ENCODE measurements at places on chromosomes 12 and 14.
A peak's percentile ranks its signal among the peaks of the same experiment; 100 is the strongest.

DNA sequence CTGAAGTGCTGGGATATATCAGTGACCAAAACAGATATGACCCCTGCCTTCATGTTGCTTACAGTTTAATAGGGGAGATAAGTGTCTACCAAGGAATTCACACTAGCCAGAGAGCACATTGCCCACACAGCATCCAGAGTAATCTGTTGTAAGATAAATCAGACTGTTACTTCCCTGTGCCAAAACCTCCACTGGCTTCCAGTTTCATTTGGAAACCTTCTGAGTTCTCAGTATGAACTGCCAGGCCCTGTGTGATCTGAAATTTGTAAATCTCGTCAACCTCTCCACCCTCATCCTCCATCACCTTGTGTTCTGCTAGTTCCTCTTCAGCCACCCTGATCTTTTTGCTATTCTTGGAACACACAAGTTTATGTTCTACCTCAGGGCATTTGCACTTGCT, 154.7 kb downstream of the ETV6 start:
- DNase-seq = no peak

GRCh38 chr12:68224613-68225285, 861 bp downstream of the IL26 start:
- DNase-seq = no peak

DNA sequence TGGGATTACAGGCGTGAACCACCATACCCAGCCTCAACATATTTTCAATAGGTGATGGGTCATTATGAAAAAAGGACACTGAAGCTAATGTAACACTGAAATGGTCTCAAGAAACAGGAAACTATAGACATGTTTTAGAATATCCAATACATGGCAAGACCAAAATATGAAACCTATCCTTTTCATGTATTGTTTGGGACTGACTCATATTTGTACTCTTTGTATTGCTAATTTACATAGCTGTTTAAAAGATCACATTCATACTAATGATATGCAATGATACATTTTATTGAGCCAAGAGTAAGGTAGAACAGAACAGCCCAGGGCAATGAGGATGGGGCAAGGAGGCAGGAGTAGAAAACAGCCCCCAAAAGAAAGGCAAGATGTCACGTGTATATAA, 32.6 kb downstream of the RESF1 start:
- DNase-seq = no peak

GRCh38 chr12:107955966-107956643, 173.0 kb upstream of the WSCD2 start:
- no peak for DNase-seq

DNA sequence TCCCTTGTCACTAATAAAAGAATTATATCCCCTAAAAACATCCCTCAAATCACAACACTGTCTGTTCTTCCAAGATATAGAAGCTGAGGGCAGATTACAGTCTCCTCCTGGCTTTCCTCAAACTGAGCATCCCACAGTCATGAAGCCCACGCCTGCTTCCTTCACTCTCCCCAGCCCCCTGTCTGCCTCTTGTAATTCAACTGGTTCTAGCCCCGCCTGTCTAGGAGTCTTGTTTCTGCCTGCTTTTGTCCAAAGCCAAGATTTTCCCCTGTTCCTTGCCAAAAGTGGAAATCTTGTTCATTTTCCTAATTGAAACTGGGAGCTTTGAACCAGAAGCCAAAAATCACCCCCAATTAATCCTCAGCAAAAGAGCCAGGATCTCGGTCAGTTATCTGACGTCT, 35.9 kb upstream of the PWP1 start:
- DNase-seq = no peak

GRCh38 chr14:61190341-61190740, 90.8 kb downstream of the TMEM30B start:
- DNase-seq = no peak

DNA sequence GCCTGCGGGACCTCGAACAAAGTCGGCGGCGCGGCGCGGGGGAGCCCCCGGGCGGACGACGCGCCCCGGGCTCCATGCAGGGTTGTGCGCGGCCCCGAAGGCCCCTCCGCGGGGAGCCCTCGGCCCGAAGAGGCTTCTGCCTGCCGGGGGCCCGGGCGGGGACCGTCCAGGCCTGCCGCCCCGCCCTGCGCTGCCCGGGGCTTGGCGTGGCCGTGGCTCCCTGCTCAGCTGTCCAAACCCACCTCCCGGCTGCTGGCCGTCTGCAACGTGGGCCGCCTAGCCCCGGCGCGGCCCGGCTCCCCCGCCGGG, 670 bp downstream of the DYRK2 start:
- DNase-seq = no peak

DNA sequence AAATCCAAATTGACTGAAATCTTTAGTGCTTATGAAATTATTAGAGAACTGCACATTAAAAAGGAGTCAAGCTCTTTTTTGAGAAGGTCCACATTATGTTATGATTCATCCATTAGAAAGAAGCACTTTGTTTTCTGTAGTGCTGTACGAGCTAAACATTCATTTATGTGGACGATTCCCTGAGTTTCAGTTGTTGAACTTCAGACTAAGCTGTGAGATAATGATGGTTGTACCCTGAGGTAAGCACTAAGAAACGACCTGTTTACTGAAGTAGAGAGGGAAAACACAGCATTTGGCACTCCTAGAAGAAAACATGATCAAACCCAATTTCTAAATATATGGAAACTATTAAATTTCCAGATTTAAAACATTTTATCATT, 67.3 kb upstream of the ATP2B1 start:
- DNase-seq = no peak

- no peak for DNase-seq
Observed at GRCh38 chr12:51323317-51323960, 535 bp downstream of the BIN2 start.

- DNase-seq = no peak
Observed at GRCh38 chr14:65410640-65411039, 1.9 kb upstream of the FUT8 start.

DNA sequence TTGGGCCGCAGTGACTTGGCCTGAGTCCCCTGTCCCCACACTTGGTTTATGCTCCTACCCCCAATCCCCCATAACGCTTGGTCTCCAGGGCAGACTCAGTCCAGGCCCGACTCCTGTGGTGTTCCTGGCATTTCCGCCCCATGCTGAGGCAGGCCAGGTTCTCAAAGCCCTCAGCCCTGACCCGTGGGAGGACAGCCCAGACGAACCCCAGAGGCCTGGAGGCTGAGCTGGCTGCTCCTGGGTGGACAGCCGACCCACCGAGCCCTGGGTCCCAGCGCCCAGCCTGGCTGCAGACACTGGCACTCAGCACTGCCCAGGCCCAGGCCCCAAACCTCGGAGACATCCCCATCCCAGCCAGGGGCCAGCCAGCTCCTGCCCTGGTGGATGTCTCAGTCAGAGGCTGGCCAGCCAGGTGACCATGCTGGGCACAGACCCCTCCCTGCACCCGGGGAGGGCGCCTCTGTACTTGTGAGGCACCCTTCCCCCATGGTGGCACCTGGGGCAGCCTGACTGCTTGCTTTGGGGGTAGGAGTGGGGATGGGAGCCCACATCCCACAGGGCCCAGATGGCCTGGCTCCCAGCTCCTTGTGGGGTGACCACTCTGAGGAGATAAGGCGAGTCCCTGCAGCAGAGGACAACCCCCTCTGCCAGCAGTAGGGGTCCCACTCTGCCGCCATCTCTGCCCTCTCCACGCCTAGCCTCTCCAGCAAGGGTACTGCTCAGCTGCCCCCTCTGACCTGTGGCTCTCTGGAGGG, 1.4 kb downstream of the PLD4 start:
- DNase-seq = peak; percentile 60

GRCh38 chr12:128458301-128458974, 191.5 kb downstream of the TMEM132C start:
- DNase-seq = no peak

DNA sequence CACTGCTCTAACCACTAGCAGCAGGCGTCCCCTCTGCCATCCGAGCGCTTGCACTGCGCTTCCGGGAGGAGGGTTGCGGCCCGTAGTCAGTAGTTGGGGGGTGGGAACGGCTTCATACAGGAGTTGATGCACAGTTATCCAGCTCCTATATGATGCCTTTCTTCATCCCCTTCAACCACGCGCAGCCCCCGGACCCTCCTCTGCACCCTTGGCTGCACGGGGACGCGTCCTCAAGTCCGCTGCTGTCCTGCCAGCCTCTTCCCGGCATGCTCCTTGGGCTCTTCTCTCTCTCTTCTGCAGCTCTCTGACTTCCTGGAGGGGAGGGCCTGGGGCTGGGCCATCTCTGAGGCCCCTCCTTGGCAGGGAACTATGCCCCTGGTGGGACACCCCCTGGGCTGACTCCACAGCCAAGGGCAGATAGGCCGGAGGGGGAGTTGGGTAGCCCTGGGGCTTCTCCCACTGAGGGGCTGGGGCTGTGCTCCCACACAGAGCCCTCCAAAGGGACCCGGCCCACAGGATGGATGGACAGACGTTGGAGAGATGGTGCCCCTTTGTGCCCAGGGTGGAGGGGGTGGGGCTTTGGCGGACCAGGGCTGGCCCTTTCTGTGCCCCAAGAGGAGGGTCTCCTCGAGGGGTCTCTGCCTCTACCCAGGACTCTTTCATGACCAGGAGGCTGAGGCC, 29.0 kb downstream of the RTL1 start:
- no peak for DNase-seq

DNA sequence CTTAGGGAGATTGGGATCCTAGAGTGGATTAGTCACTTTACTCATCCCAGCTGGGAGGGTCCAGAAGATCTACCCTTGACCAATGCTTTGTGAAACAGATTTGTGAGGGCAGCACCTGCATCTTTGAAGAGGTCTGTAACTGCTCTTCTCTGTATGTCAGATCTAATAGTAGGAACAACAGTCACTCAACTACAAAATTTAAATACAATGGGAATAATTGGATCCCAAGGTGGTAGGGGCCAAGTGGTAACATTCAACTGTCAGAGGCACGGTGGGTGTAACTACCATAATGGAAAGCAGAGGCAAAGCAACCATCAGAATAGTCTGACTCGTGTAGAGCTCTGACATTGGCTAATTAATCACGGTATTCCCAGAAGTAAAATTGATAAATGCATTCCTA, 55.8 kb downstream of the ITPR2 start:
- DNase-seq = no peak

DNA sequence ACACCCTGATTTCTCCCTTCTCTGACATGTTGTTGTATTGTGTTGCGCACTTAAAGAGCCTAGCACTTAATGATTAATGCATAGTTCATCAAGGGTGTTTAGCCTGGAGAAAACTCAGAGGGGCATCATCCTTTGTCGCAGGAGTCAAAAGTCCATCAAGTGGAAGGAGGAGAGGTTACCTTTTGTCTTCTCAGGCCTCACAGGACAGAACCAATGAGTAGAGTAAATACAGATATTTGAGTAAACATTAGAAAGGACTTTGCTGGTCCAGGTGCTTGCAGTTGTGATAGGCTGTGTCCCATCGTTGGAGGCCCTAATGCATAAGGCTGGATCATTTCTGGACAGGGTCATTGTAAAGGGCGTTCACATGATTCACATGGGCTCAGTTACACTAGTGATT, 430.9 kb downstream of the PCNX1 start:
- no peak for DNase-seq
